ENCODE measurements at places on chromosomes 11 and 22.
A peak's percentile ranks its signal among the peaks of the same experiment; 100 is the strongest.

DNA sequence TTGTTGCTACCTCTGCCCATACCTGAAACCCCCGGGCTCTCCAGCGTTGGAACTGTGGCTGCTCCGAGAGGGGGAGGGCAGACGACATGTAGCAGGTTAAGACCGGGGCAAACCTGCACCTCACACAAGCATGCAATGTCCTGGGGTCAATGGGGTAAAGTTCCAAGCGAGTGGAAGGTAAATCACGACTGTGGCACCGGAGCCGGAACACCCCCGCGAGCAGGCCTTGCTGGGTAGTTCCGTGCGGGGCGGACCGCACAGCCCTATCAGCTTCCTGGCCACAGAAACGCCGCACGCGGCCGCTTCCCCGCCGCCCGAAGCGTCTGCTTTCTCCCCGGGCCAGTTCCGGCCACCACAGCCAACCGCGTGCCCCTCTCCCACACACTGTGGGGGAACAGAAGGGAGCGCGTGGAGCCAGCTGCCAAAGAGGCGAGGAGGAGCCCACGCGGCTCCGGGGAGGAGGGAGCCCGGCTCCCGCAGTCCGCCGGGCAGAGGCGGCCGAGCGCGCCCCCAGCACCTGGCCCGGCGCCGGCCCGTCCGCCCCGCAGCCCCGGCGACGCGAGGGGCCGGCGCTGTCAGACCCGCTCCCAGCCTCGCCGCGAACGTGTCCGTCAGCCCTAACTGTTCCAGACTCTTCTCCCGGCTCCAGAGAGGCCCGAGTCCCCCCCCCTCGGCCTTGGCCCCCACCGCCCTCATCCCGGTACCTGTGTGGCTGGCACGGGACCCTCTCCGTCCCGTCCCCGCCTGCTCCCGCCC lies 1.6 kb downstream of the SPTBN2 start:
- DNase-seq: no peak

DNA sequence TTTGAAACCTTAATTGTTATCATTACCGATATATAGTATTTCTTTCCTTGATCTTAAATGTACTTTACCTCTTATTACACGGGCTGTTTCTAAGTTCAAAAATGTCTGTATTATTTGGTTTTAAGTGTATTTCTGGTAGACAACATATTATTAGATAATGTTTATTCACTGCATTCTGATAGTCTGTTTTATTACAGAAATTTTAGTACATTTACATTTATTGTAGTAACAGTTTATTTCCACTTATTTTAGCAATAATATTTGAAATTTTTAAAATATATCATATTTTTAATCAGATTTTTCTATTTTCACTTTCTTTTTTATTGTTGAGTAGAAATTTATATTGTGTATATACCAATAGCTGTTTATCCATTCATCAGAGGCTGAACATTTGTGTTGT lies 1195.2 kb downstream of the TBC1D22A start:
- DNase-seq: no peak

DNA sequence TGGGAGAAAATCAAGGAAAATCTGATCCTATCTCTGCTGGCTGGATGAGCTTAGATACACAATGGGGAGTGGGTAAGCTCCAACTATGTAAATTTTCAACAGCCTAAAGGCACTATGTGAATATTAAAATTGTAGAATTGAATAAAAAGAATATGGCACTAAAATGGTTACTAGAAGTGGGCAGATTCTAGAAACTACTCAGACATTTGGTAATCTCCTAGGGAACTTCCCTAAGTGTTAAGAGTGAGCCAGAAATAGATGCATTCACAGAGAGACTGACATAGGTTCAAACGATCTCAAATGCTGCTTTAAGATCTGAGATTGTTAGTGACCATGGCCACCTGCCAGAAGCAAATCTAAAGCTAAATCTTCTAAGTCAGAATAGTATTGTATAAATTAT lies 4.3 kb upstream of the OR52E1 start:
- peak; percentile 6 for DNase-seq

- peak; percentile 38 for DNase-seq
Observed at GRCh38 chr22:45164270-45165088, 754 bp downstream of the NUP50 start.

GRCh38 chr11:133956650-133957633 lies at the start of gene IGSF9B:
IGSF9B (minus strand) TSS chr11:133956968; CDS start chr11:133956754, 214 bp downstream.
- peak; percentile 78 for DNase-seq

DNA sequence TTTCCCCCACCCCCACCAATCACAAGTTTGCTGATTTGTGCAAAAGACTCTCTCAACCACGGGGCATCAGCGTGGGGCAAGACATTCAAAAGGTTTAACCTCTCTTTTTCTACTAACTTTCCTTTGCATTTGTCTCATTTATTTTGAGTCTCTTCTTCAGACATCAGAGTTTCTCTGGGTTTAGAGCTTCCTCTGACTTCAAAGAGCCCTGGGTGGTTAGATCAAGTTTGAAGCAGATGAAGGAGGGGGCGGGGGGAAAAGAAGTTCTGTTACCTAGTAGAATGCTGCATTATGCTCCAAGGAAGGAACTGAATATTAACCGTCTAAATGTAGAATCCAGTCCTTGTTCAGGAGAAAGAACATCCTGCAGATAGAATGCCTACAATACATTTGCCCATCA lies 24.5 kb downstream of the GAS2 start:
- no peak for DNase-seq

DNA sequence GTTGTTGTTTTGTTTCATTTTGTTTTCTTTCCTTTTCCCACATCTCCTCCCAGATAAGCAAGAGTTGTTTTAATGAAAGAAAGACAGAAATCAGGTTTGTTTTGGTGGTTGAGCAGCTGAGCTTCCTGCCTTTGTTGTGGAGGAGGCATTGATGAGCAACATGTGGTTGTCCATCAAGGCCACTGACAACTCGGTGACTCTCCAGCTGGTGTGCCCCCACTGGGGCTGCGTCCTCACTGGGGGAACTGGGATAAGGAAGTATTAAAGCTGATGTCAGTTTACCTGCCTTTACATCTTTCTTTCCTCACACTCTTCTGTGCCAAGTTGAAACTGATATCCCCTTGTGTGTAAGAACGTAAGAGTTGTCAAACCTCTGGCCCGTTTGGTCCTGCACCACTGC lies 5.9 kb downstream of the VPS26B start:
- no peak for DNase-seq

DNA sequence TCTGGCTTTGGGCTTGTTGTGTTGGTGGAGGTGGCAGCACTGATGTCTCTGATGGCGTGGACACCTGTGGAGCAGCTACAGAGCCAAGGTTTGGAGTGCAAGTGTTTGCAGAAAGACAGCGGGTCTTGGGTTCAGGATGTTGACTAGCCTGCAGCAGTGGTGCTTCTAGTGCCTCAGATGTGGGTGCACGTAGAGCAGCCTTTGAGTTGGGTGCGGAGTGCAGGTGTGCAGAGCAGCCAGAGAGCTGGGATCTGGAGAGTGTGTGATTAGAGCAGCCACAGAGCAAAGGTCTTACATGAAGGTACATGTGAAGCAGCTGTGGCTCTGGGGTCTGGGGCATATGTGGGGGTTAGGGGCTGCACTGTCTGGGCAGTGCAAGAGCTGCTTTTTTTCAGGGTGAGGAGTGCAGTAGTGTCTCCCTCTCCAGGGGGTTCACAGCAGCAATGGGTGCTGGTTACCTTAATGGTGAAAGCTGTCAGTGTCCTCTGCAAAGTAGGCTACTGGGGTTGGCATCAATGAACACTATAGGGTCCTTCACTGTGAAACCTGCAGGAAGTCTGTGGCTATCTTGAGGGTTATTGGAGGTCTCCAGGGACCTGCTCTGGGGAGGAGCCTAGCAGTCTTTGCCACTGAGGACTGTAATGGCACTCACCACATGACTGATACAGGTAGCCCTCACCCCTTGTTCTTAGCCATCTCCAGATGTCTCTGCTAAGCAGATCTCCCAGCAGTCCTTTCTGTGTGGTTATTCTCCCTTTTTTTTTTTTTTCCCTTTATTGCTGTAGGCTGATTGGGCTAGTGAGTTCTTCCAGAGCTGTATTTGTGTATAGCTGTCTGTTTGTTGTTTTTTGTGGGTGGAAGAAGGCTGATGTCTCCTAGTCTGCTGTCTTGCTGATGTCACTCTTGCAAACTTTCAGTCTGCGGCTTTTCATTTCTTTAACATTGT lies 14.3 kb downstream of the BIRC2 start:
- no peak for DNase-seq

DNA sequence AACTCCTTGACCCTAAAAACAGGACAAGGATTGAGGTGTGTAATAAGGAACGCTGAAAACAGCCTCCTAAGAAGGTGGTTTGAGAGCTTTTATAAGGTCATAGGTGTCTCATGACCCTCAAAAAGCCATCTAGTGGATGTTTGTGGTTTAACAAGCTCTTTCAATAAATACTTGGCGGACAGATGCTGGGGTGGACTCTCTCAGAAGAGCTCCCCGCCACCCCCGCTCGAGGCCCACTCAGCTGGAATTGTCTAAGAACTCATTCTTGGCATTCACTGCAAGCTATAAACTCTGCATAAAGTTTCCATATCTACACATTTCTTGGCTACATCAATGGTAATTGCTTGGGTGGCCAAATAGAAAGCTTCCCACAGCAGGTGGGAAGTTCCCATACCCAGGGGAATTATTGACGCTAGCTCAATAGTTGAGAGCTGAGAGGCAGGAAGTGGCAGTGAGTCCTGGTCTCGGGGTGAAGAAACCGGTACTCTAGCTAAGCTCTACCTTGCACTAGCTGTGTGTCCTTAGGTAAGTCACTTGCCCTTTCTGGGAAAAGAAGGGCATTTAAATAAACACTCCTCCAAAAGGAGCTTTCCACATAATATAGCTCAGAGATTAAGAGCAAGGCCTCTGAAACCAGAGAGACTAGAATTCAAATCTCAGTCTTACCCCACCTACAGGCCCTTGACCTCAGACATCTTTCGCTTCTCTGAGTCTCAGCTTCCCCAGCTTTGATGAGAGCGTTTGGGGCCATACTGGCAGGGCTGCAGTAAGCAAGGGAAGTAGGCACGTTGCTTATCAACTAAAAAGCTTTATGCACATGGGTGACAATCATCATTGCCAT lies 6.4 kb downstream of the MS4A15 start:
- peak; percentile 58 for DNase-seq

- DNase-seq: no peak
Observed at GRCh38 chr22:28716686-28717085, 24.9 kb downstream of the CHEK2 start.

GRCh38 chr22:22025320-22026156 lies 43.0 kb upstream of the TOP3B start:
- no peak for DNase-seq

GRCh38 chr11:44597358-44598012 lies 32.0 kb downstream of the CD82 start:
- DNase-seq: no peak

DNA sequence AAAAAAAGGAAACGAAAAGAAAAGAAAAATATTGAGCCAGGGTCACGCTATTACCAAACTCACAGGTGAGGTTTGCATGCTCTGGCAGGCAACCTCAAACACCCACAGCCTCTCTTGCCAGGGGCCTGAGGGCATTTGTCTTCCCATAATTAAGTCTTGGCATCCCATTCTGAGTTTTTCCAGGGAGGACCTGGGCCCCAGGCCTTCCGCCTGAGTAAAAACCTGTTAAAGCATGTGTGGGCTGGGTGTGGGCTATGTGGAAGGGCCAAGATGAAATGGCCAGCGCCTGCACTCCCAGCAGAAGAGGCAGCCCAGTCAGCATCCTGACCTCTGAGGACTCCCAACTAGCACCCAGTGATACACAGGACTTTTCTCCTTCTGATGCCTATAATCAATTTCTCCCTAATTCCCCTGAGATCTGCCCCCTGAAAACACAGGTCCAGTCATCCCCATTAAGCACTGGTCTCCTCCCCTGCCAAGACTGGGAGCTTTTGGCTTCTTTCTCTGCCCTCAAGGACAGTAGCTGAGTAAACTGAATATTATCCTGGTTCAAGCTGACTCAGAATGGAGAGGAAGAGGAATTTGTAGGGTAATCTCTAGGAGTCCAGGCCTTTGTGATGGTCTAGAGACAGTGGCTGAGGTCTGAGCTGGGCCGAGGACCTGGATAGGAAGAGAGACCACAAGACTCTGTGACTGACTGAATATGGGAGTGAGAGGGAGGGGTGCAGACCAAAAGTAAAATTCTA lies 35.6 kb upstream of the ACER3 start:
- DNase-seq: peak; percentile 86

- DNase-seq: no peak
Observed at GRCh38 chr22:45291931-45292290, 7.2 kb downstream of the UPK3A start.

GRCh38 chr11:65430406-65431217 lies 8.0 kb downstream of the NEAT1 start:
- no peak for DNase-seq

- peak; percentile 55 for DNase-seq
Observed at GRCh38 chr11:85902353-85902752, 47.2 kb downstream of the CCDC83 start.

DNA sequence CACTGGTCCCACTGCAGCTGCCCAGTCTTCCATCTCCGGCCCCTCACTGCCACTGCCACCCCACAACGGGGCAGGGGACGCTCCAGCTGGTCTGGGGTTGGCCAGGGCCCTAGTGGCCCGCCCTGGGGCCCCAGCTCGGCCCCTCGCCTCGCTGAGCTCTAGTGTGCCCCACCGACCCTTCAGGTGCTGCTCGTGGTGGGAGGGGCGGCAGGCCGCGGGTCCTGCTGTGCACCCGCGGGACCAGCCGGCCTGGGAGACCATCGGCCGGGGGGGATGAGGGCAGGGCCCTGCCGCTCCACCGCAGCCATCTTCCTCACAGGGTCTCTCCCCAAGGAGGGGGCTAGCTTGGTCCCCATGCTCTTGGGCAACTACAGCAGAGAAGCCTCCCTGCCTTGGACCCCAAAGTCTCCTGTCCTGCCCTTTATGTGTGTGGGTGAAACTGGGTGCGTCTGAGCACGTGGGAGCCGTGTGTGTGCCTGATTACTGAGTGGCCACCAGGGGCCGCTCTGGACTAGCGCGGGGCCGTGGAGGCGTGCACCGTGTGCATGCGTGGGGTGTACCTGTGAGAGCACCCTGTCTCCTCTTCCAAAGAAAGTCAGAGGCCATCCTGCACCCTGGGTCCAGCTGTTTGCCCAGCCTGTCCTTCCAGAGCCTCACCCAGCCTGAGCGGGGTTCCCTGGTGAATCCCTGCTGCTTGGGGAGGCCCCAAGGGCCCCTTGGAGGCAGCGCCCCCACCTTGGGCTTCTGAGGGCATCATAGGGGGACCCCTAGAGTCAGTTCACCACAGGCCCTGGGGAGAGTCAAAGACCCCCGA lies 6.0 kb upstream of the ACR start:
- DNase-seq: peak; percentile 62
